ENCODE measurements at places on chromosomes 2 and 18.

DNA sequence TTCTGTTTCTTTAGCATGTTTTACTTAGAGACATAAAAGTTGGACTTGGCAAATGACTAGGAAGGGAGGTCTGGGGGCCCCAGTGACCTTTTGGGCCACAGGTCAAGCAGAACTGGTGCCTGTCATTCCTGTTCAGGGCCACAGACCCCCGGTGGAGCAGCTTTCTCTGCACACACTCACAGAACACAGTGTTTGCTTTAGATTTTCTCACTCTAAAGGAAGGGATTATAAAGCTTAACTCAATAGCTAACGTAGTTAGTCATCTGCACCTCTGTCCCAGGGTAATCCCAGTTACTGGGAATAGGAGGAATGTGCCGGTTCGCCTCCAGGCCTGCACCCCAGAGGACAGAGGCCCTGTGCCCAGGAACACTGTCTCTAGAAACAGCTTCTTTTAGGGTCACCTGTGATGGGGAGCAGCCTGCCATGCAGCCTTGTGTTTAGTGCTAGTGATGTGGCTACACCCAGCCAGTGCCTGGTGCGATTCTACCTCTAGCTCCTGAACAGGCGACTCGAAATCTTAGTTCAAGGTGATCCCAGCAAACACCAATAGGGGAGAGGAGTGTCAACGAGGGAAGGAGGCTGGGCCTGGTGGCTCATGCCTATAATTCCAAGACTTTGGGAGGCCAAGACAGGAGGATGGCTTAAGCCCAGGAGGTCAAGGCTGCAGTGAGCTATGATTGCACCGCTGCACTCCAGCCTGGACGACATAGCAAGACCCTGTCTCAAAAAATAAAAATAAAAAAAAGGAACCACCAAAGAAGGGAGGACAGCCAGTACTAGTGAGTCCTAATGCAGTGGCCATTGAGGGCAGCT lies 11.6 kb downstream of the SPATA3 start:
- no peak for DNase-seq

DNA sequence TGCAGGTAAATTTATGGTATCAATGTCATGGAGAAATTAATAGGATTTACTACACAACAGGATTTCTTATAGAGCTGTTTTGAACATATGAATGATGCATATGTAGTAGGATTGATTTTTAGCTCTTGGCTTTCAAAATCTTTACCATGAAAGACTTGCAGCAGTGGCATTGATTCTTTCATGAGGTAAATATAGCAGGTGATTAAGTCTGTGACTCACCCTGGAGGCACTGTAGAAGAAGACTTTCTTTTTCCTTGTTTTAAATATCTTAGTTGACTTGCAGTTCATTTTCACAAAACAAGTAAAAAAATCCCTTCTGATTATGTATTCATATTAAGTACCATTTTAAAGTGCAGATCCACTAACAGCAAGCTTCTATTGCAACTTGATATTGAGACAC lies 463.0 kb downstream of the FBXO15 start:
- no peak for DNase-seq

- DNase-seq = no peak
Measured at GRCh38 chr18:45408218-45408617, 207.1 kb upstream of the SLC14A2 start.

GRCh38 chr2:20771299-20771698 lies 51.6 kb downstream of the LDAH start:
- no peak for DNase-seq

DNA sequence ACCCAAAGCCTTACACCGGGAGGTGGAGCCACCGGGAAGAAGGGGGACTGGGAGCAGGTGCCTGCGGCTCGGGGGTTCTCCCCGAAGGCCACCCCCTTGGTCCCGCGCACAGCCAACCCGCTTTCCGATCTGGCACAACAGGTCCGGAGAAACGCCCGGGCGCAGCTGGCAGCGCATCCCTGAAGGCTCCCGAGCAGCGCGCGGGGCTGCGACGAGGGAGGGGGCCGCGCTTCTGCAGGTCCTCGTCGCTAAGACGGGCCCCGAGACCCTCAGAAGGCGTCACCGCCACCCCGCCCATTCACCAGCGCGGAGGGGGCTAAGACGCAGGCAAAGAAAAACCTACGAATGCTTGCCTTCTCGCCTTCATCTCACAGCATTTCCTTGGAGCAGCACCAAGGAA lies 1.8 kb downstream of the CBLN2 start:
- DNase-seq = no peak

DNA sequence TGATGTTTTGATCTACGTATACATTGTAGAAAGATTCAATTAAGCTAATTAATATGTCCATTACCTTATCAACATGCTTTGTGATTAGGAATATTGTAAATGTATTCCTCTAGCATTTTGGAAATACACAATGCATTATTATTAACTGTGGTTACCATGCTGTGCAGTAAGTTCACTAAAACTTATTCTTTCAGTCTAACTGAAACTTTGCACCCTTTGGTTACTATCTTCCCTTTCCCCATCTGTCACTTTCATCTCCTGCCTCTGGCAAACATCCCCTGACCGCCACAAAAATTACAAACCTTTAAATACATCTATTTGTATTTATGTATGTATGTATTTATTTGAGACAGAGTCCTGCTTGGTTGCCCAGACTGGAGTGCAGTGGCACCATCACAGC lies 388.0 kb downstream of the NYAP2 start:
- no peak for DNase-seq

DNA sequence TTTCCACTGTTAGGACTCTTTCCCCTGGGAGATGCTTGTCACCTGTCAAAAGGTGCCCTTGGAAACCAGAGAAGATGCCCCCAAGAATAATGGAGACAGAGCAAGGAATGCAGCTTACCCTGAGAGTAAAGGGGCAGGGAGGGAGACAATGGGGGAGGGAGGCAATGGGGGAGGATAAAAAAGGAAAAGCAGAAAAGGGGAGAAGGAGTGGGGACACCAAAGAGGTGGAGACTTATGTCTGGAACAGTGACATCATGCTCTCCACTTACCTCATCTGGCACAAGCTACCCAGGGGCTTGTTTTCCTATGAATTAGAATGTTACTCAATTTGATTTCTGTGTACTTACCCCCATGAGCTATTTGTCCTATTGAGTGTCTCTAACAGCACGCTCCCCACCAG lies 67.9 kb downstream of the MRO start:
- no peak for DNase-seq

- DNase-seq = no peak
Measured at GRCh38 chr2:230128623-230129342, 60.1 kb upstream of the SLC16A14 start.

GRCh38 chr2:172232708-172233396 lies 130.2 kb upstream of the DLX2 start:
- no peak for DNase-seq

Measured in AG04450 (cell line).